ENCODE measurements at places on chromosomes 12 and 14. TPM values are rescaled to one million over a fixed set of nuclear protein-coding genes. Genes with fewer than 3 reads are reported as not detected.

RAD51AP1 gene
- total RNA-seq = 7.9 TPM

DNA sequence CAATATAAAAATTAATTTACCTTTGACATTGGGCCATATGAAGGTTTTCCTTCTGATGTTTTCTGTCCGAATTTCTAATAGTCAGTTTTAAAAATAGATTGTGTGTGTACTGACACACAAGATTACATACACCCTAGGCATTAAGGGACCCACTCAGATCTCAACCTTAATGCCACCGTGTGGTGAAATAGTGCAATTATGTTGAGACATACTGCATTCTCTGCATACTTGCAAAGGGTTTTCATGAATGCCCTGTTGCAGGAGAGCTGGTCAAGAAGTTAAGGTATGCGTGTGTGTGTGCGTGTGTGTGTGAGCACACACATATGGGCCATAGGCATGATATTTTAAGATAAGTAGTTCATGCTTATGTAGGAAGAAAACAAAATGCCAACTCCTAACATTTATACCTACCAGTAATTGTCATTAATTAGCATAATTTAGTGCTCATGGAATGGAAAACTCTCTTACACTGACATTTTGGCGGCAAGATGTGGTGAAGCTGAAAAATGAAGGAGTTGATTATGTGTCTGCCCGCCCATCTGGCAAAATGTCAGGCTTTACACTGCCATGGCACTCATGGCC is 58.8 kb downstream of the PIK3C2G start:
- peak; percentile 78 for ATAC-seq

SDR39U1 gene
- total RNA-seq = 23.8 TPM

- no peak for ATAC-seq
These were observed 101.1 kb downstream of the KTN1 start for GRCh38 chr14:55681096-55681495.

- ATAC-seq = no peak
These were observed 44.1 kb downstream of the WSCD2 start for GRCh38 chr12:108173160-108173559.

DNA sequence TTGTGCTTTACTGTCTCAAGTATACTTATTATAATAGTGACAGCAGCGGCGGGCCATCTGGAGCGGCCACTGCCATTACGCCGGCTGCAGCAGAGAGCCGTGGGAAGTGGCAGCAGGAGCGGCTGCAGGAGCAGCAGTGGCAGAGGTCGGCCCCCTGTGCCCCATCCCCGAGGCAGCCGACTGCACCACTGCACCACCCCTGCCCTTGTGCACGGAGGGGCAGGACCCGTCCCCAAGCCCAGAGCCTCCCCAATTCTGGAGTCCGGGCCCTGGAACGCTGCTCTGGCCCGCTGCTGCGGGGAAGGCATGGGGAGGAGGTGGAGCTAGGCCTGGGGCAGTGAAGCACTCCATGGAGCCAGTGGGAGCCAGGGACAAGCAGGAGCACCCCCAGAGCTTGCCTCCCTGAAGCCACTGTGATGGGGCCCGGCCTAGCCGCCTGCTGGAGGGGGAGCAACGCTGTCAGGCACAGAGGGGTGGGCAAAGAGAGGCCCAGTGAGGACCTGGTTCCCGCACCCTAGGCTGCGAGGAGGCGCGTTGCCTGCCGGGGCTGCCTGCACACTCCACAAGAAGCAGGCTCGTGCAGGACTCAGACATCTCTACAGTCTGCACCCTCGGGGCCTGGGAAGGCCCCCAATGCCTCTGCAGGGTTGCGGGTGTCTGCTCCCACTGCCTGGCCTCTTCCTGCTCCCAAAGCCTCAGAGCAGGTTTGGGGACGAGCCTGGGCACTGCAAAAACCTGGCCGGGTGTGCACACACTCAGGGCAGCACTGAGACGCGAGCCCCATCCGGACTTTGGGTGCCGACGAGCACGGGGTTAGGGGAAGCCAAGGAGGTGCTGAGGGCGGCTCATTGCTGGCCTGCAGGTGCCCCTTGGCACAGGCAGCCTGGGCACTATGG is 74.2 kb upstream of the RASSF8 start:
- ATAC-seq = no peak

OR4E2 gene
- not detected for total RNA-seq

TAS2R50 gene
- 0.68 TPM for total RNA-seq

- ATAC-seq = no peak
These were observed 6.4 kb downstream of the LTBP2 start for GRCh38 chr14:74605531-74606223.

SERPINA10 gene
- not detected for total RNA-seq

- no peak for ATAC-seq
These were observed 50.7 kb downstream of the CRADD start for GRCh38 chr12:93727911-93728310.

MGST1 gene
- 145 TPM for total RNA-seq

DNA sequence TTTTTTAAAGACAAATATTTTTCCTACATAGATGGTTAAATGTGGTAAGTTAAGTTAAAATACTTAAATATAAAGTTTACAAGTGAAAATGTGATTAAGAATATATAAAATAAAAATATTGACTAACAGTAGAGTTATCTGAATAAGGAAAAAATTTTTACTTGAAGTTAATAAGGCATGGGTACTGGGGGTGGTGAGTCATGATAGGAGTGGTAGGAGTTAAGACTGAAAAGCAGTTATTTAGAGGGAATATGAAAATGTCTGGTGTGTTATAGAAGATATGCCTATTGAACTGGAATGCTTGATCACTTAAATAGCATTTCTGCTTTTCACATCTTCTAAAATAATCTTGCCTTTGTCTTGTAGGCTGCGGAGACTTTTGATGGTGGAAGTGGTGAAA is 68.7 kb downstream of the CCDC91 start:
- no peak for ATAC-seq

- ATAC-seq = no peak
These were observed 114.6 kb upstream of the MED13L start for GRCh38 chr12:116392061-116392460.

RGS6 gene
- total RNA-seq = 0.52 TPM

LRIG3 gene
- 28.2 TPM for total RNA-seq

POTEG gene
- total RNA-seq = not detected

- ATAC-seq = no peak
These were observed 32.9 kb upstream of the IFT81 start for GRCh38 chr12:110091136-110091711.

- no peak for ATAC-seq
These were observed 810.1 kb upstream of the MGAT4C start for GRCh38 chr12:87066326-87066725.

GRCh38 chr14:103868242-103868897 is 21.0 kb upstream of the PPP1R13B start:
- ATAC-seq = peak; percentile 84

OTOGL gene
- 0.04 TPM for total RNA-seq

GRCh38 chr14:56715938-56716337 is 94.3 kb downstream of the OTX2 start:
- ATAC-seq = no peak

DNA sequence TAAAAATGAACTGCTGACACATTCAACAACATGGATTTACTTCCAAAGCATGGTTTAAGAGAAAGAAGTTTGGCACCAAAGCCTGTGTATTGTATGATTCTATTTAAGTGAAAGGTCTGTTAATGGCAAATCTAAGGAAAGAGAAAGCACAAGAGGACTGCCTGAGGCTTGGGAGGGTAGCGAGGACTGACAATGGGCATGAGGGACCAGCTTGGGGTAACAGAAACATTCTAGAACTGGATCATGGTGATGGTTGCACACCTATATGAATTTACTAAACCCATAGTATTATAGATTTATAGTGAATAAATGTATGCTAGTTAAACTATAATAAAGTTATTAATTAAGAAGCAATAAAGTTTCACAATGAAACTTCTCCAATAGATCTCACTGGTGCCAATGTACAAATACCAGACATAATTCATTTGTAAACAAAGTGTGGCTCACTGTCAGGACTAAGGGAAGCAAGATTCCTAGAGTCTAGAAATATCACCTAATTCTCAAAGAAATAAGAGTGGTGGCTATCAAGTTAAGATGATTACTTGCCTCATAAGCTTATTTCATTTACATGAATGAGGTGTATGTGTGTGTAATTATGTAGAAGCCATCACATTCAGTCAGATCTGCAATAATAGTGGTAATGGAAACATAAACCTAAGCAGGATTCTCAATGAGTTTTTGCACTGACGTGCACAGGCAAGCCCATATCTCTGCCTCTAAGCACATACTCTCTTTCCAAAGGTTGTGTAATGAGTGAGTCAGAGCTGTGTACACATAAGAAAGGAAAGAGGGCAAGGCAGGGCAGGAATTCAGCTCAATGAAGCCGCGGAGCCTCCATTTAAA is 353.4 kb downstream of the KCNH5 start:
- ATAC-seq = peak; percentile 100

DNA sequence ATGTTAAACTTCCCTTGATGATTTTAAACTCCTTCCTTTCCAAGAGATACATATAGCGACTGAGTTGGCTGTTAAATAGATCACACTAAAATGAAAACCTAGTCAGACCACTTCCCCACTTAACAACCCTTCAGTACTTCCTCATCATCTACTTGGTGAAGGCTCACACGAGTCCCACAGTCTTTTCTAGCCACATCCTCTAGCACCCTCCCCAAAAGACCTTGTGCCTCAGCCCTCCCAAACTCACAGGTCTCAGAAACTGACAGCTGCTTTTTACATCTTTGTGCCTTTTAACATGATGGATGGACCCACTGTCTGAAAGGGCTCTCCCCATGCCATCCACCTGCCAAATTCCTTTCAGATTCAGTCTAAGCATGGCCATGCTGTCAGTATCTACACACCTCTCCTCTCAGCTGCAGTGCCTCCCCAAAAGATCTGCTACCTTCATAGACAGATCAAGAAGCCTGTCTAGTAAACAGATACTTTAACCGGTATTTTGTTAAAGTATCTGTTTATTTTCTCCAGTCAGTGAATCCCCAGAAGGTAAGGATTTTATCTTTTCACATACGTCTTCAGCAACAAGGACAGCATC is 65.1 kb upstream of the GPHB5 start:
- no peak for ATAC-seq

LUM gene
- total RNA-seq = 8.4 TPM

DNA sequence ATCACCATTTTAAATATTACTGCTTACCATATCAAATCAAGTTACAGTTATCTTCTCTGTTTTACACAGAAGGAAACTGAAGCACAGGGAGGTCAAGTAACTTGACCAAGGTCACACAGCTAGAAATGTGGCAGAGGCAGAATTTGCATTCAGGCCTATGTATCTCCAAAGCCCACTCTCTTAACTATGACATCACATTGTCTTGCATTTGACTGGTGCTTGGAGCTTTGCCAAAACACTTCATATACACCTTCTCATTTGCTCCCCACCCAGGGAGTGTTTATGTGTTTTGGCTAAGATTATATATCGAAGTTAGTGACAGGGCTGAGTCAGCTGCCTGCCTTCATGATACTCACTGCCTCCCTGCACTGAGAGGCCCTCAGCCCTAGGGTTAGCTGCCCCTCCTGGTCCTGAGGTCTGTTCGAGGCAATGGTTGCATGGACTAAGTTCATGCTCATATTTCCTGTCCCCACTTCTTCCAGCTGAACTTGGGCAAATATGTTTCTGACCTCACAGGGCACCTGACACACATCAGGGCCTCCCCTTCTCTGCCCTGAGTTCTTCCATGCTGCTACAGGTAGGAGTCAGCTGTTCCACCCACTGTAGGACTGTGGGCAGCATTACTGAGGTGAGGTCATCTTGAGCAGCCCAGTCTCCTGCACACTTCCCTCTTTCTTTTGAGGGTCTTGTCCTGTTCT is 1.8 kb downstream of the GALNT6 start:
- ATAC-seq = peak; percentile 41

KRT82 gene
- total RNA-seq = not detected

DNA sequence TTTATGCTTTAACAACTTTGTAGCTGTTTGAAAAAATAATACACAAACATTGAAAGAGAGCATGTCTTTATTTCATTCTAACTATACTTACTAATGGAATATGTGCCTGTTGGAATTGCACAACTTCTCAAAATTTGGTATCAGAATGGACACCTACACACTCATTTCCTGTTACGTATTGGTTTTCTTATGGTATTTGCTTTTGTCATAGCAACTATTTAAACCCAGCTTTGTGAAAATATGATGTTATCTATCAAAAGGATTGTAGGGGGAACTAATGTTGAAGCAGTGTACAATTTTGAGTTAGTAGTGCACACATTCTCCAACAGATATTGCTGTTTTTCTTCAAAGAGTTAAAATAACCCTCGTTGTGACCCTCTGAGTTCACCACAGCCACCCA is 52.6 kb downstream of the RBMS2 start:
- ATAC-seq = no peak

DNA sequence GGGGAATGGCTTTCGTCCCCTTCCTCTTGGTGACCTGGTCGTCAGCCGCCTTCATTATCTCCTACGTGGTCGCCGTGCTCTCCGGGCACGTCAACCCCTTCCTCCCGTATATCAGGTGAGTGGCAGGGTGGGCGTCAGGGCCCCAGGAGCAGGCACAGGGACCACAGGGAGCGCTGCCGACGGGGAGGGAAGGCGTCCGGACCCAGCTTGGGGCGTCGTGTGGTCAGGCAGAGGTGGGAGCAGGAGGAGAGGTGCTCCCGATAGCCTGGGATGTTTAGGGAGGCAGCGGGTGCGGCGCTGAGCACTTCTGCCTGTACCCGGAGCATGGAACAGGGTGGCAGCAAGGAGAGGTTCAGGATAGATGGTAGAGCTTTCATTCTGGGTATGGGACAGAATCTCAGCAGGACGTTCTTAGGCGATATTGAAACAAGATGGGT is 444 bp downstream of the DRAM1 start:
- peak; percentile 20 for ATAC-seq

PLEKHD1 gene
- total RNA-seq = not detected

KRT80 gene
- total RNA-seq = 17.9 TPM

GRCh38 chr12:52390739-52391617 is 5.5 kb upstream of the KRT84 start:
- ATAC-seq = peak; percentile 38

ATP6V1D gene
- total RNA-seq = 70.0 TPM

COL2A1 gene
- not detected for total RNA-seq

ANKLE2 gene
- total RNA-seq = 35.8 TPM

GRCh38 chr12:98399532-98399931 is 115.9 kb upstream of the TMPO start:
- ATAC-seq = peak; percentile 34

DNA sequence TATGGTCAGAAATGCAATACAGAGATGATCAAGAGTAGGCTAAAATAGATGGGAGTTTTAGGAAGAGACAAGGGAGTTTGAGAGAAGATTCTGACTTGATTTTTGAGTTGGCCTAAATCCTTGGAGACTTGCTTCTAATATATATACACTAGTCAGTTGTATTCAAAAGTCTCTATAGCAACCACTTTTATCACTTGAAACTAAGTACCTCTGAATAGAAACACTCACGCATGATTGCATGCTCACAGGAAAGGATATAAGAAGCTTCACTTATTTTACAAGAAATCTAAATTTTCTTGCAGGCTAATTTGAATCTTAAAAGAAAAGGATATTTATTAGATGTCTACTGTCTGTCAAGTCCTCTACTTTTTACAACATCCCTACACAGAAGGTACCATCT is 316.8 kb downstream of the SNAPC1 start:
- no peak for ATAC-seq

MYO1A gene
- 0.52 TPM for total RNA-seq

DNA sequence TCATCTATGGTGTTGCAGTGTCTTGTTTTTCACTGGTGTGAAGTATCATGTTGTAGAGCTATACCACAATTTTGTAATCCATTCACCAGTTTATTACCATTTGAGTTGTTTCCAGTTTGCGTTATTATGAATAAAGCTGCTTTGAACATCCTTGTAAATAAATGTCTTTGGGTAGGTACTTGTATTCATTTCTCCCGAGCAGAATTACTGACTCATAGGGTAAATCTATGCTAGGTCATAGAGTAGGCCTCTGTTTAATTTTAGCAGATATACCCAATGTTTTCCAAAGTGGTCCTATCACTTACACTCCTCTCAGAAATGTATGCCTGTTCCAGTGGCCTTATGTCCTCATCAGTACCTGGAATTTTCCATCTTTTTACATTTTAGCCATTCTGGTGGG is 6.6 kb upstream of the GOLGA5 start:
- no peak for ATAC-seq

GLT8D2 gene
- 0.88 TPM for total RNA-seq
